Stimulated activated CD4-positive, alpha-beta T cell treated with anti-CD3 and anti-CD28 coated beads, Interleukin-15, amount 100 ng/mL, for 24 hours (primary cell): ENCODE measurements at places on chromosomes 12 and 14.

DNA sequence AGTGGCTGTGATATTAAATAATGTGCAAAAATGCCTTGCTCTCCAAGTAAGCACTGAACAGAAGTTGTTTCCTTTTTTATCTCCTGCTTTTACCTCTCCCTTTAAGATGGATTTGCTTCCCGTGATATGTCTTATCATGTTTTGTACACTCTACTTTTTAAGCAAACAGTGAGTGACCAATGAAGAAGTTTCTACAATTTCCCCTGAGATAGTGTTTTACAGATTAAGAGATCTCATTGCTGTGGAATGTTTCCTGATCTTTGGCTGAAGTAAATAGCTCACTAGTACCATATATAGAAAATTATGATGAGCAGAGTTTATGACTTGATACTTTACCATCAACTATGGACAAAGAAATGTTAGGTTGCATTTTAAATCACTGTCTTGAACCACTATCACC, 184.8 kb upstream of the PDE3A start:
- no peak for DNase-seq

- DNase-seq = no peak
These were observed 3.7 kb upstream of the KLRC1 start for GRCh38 chr12:10456856-10457255.

GRCh38 chr14:102688290-102688689, 89.0 kb upstream of the TRAF3 start:
- DNase-seq = no peak

DNA sequence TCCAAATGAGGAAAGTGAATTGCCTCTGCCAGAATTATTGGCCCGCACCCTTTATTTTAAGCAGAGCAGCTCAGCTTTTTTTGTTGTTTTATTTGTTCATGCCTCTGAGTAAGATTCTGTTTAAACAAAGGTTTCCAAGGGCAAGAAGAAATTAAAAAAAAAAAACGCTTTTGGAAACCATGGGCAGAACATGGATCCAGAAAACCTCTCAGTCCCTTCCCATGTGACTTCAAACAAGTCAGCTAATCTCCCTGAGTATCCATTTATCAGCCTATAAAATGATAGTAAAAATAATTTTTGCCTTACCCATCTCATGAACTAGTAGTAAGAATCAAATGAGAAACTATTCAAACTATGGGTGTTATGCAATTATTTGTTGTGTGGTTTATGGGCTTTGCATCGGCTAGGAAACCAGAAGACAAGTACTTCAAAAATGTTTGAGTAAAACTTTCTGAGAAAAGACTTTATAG, 27.6 kb downstream of the KITLG start:
- no peak for DNase-seq

DNA sequence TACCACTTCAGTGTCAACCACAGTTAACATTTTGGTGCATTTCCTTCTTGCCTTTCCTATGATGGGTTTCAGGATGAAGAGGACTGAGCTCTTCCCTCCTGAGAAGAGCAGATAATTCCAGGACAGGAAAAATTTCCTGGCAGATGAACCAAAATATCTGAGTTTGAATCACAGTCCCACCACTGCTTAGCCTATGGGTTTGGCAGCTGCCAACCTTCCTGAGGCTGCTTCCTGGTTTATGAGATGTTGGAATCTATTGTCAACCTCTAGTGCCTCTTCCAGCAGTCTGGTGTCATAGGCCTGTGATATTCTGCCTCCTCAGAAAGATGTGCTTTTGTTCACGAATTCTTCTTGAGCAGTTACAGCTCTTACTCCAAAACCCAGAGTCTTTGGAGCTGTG, 197.4 kb upstream of the FRMD6 start:
- no peak for DNase-seq
